ENCODE measurements at places on chromosomes 11 and 22.
A peak's percentile ranks its signal among the peaks of the same experiment; 100 is the strongest.

GRCh38 chr11:9060700-9061111 is 30.7 kb downstream of the SCUBE2 start:
- no peak for DNase-seq

- DNase-seq: no peak
Measured at GRCh38 chr11:128898580-128899344, 7.6 kb downstream of the KCNJ5 start.

- no peak for DNase-seq
Measured at GRCh38 chr22:29136782-29137700, 64.2 kb downstream of the KREMEN1 start.

DNA sequence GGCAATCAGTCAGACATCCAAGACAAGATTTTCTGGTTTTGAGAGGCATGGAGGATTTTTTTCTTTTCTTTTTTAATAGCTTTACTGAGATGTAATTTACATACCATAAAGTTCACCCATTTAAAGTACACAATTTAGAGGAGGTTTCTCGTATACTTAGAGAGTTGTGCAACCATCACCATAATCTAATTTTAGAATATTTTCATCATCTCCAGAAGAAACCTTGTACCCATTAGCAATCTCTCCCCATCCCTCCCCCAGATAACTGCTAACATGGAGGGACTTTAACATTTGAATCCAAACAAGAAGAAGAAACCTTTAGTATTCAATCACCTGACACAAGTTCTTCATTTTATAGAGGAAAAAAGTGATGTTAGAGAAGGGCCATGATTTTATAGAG is 83.6 kb downstream of the CLPB start:
- DNase-seq: no peak

- no peak for DNase-seq
Measured at GRCh38 chr11:1089738-1090599, 15.3 kb downstream of the MUC2 start.

DNA sequence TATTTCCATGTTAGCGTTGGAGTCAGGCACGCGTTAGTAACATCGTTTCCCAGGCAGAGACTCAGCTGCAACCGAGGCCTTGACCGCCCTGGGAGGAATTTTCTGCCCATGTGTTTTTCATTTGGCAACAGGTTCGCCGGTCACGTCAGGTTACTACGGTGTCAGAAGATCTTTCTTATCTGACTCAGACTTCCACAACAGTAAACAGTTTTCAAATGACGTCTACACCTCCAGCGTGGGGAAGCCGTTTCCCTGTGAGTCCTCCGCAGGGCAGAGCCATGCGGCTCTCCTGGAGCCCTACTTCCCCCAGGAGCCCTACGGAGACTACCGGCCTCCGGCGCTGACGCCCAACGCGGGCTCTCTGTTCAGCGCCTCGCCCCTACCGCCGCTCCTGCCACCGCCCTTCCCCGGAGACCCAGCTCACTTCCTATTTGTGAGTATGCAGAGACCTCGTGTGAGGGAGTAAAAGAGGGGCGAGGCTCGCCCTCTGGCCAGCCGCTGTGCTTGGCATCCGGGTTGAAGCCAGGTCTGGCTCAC is 14.3 kb upstream of the POU2AF3 start:
- no peak for DNase-seq

DNA sequence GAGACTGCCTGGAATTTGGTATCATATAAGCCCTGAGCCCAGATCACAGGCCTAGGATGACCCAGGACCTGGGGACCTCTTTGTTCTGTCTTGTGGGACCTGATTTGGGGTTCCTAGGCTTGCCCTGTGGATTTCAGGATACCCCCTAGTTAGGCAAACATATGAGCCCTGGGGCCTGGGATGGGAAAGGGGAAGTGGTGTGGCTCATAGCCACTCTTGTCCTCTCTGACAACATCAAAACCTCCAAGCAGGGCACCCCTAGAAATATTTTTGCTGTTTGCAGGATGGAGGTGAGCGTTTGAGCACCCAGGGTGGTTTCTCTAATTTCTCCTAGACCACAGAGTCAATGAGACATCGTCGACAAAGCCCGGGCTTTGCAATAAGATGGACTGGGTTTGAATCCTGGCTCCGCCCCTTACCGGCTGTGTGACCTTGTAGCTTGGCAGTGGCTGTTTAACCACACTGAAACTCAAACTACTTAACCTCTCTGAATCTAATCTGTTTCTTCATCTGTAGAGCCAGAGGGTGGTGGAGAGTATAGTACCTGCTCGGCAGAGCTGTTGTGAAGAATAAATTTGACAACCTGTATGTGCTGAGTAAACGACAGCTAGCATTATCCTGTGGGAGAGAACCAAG is 5.3 kb upstream of the LRRC10B start:
- no peak for DNase-seq

GRCh38 chr11:86888164-86889000 is 66.8 kb downstream of the FZD4 start:
- no peak for DNase-seq

DNA sequence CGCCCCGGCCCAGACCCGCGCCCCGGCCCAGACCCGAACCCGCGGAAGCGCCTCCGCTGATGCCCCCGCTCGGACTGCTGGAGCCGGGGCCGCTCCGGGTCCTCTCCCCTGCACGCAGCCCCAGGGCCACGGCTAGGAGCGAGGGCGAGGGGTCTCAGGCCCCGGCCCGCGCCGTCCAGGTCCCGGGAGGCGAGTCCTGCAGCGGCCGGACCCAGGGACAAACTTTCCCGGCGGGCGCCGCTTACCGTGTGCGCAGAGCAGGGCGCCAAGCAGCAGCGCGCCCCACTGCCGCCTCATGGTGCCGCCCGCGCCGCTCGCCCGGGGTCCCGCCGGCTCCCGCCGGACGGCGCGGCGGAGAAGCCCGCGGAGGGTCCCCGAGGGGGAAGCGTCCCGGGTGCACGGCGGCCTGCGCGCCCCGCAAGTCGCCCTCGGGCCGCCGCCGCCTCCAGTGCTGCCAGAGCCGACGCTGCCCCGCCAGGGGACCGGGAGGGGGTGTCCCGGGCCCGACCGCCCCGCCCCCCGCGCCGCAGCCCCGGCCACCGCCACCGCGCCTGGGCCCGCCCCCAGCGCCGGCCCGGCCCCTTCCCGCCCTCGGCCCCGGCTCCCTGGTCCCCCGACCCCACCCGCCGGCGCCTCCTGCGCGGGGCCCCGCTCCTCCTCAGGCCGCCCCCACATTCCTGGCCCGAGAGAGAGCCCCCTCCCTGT is at the start of gene LRP4:
TSS of gene LRP4 (minus strand) at position 468 of the 705 bp plus-strand sequence. CDS start at position 297, 171 bp downstream.
- peak; percentile 86 for DNase-seq

- DNase-seq: peak; percentile 92
Measured at GRCh38 chr11:64148226-64148916, 17.5 kb downstream of the MACROD1 start.

- DNase-seq: no peak
Measured at GRCh38 chr11:66467034-66467659, 442 bp downstream of the PELI3 start.

DNA sequence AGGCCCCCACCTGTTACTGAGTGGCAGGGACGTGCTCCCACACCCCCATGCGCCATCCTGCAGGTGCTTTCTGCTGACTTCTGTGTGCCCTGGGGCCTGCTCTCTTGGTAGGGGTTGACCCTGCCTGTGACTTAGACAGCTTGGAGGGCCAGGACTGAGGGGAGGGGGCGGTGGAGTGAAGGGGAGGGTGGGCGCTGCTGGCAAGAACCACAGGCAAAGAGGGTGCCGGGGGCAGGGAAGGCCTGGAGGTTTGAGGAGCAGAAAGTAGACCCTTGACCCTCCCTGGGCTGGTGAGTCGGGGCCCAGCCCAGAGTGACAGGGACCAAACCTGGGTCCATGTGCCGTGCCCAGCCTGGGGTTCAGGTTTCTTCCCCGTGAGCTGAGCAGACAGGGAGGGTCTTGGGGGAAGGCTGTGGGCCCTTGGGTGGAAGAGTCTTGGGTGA is 17.8 kb downstream of the KCNQ1 start:
- DNase-seq: no peak

- no peak for DNase-seq
Measured at GRCh38 chr22:25149014-25149413, 50.6 kb upstream of the CRYBB3 start.

DNA sequence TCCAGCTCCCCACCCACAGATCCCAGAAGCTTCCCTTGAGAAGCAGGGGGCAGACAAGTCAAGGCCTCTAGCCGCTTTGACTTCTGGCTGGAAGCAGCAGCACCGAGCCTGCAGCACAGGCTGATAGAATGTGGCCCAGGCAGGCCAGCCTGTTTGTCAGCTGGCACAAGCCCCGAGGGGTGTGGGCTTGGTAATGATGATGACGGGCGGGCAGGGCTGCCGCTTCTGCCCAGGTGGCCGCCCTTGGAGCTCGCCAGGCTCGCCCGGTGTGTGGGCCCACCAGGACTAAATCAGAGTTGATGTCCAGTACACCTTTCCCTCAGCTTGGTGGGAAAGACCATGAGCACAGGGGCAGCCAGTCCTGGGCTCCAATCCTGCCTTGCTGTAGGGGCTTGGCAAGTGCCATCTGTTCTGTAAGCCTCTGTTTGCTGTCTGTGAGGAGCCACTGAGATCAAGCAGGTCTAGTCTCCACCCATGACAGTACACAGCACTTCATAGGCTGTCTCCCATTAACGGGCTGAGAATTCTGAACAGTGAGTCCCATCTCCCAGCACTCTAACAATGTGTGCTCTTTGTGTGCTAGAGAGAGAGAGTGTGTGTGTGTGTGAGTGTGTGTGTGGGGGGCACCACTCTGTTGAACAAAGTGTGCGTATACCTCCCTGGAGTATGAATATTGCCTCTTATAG is 26.8 kb downstream of the MICAL2 start:
- DNase-seq: no peak

DNA sequence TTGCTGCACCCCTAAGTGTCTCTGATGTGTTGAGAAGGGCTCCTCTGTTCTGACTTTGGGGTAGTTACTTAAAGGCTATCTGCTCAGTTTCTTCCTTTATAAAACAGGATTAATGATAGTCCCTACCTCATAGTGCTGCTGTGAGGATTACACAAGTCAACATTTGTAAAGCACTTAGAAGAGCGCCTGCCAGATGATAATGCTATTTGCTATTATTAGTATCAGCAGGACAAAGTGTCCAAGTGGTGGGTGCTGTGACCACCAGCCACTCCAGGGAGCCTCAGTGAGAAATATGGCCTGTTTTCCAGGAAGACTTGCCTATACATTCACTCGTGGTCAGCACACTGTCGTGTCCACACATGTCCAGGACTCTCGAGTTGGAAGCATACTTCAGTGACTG is 16.2 kb downstream of the POU2F3 start:
- no peak for DNase-seq

- DNase-seq: no peak
Measured at GRCh38 chr11:6219359-6219758, 14.0 kb downstream of the C11orf42 start.

GRCh38 chr11:102289592-102289991 is 27.7 kb upstream of the BIRC3 start:
- no peak for DNase-seq

GRCh38 chr11:17603056-17603825 is 56.2 kb downstream of the OTOG start:
- no peak for DNase-seq

DNA sequence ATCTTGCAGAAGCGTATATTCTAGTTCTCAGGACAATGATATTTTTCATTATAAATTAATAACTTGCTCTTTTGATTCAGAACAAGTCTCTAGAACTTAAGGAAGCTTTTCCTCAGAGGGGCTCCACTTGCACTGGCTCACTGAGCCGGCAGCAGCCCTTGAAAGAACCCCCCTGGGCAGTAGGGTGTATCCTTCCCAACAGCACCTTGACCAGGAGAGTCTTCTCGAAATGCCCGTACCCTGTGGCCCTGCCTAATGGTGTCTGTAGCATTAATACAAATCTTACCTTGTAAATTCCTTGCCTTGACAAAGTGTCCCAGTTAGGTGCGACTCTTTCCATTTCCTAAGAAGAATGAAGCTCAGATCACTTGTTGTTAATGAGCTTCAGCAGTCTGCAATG is 13.5 kb downstream of the PSMD13 start:
- DNase-seq: no peak

- peak; percentile 89 for DNase-seq
Measured at GRCh38 chr11:68297812-68298658, 14.4 kb upstream of the LRP5 start.

DNA sequence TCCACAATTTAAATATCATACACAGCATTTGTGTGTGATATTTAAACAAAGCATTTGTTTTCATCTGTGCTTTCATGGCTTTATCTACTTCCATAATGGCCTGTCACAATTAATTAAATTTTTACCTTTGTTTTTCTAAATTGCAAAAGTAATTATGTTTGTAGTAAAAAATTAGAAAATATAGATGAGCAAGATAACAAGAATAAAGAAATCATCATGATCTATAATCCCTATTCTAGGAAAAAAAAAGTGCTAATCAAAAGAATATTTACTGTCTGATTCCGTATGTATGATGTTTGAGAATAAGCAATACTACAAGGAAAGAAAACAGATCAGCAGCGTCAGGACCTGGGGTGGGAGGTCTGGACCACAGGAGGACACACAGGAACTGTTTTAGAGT is 149.9 kb downstream of the NCAM1 start:
- DNase-seq: no peak

DNA sequence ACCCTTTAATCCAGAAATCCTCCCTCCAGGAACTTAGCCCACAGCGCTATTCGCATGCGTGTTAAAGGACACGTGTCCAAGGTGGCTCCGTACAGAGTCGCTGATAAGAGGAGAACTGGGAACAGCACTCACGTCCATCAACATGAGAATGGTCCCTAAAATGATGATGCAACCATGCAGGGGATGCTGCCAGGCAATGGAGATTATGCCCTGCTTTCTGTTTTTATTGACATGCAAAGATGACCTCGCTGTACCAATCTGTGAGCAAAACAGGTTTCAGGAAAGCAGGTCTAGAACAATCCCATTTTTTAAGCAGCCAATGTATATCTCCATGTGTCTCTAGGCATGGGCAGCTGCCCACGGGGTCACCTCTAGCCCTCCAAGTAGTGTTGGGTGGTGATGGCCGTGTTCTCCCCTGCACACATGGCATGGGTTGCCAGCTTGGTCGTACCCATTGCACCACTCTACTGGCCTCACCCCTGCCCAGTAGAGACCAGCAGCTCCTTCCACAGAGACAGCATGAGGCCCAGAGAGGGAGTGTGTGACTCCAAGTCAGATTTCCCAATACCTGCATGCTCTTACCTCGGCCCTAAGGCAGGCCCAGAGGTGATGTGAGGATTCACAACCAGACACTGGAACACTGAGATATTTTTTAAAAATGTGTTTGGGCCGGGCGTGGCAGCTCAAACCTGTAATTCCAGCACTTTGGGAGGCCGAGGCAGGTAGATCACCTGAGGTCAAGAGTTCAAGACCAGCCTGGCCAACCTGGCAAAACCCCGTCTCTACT is 68.3 kb upstream of the LINC01488 start:
- DNase-seq: no peak

DNA sequence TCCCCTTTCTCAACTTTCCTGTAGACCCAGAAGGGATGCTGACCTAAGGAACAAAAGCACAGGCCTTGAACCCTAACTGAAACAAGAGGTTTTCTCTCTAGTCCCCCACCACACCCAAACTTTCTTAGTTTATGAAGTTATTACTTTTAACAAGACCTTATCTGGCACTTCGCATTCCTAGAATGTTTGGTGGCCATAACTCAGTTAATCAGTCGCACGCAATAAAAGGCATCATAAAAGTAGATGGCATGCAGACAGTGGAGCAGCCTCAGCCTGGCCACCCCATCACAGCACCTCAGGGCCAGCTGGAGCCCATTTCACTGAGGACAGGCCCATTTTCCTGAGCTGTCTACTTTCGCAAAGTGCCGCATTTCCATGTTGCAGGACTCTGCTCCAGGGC is 301.9 kb downstream of the OPCML start:
- no peak for DNase-seq

GRCh38 chr11:65103476-65103875 is 7.5 kb downstream of the VPS51 start:
- no peak for DNase-seq

- DNase-seq: no peak
Measured at GRCh38 chr11:13637125-13638069, 31.1 kb upstream of the FAR1 start.
